ENCODE measurements at places on chromosomes 4 and X.

GRCh38 chrX:31743004-31743403 is 671.2 kb upstream of the FTHL17 start:
- no peak for DNase-seq

DNA sequence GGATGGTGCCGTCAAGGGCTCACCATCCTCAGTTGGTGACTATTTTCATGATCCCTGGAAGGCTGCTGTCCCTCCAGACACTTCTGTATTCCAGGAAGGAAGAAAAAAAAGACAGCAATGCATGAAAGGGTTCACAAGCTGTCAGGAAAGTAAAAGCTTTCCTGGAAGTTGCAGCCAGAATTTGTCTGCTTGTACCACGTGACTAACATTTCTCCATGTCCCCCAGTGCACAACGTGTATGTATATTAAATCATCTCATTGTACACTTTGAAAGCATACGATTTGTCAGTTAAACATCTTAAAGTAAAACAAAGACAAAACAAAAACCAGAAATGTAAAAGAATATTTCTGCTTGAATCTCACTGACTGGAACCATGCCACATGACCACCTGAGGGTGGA is 127.4 kb upstream of the CLNK start:
- no peak for DNase-seq

- no peak for DNase-seq
These were observed 163.3 kb upstream of the SLC7A11 start for GRCh38 chr4:138405466-138405891.

DNA sequence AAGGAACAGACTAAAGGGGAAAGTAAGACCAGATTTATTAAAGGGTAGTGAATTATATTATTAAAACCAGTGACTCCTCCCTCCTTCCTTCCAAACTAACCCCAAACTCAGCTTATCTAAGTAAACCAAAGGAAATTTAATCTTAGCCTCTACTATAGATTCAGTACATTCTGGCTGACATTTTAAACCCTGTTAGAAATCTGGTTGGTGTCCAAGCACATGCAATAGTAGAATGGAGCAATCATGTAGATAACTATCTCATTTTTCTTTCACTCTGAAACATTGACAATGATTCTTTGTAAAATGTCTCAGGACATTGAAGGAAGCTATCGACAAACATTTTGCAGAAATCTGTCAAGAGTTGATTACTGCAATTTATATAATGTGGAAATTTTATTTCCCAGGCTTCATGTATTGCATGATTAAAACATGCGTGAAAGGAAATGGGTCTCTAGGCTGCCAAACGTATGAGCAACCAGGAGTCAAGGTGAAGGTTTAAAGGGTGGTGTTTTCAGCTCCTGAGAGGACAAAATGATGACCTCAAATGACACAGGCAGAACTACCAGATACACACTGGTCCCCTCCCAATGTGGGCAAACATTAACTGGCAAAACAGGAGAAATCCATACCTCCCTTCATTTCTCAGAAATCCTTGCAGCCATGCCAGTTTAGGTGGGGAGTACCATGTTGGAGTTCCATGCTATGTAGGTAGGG is 58.2 kb upstream of the RBM47 start:
- no peak for DNase-seq

DNA sequence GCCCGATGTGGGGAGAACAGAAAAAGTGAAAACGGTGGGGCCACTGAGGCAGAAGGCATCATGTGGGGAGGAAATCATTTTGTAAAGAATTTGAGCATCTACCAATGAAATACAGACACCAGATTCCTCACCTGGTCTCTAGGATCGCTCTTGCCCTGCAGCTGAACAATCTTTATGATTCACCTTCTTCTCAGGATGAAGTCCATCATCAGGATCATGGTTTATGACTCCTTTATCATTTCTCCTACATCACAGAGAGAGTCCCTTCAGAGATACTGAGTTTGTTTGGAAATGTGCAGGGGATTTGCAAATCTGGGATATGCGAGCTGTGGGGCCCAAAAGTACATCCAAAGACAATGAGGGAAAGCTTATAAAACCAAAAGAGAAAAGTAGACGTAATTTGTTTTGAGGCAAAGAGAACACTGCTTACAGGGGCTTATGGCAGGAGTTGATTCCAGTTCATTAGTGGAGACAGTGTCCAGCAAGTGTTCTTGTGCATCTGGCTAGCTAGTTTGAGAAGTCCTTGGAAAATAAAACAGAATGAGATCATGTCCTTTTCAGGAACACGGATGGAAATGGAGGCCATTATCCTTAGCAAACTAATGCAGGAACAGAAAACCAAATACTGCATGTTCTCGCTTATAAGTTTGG is 15.3 kb upstream of the ANXA5 start:
- DNase-seq, result no peak

- no peak for DNase-seq
These were observed 32.1 kb upstream of the CLCN4 start for GRCh38 chrX:10124506-10125247.

- DNase-seq, result no peak
These were observed 1.2 kb upstream of the CCNG2 start for GRCh38 chr4:77155631-77156452.

GRCh38 chr4:16205298-16206164 is 20.7 kb downstream of the TAPT1 start:
- no peak for DNase-seq

DNA sequence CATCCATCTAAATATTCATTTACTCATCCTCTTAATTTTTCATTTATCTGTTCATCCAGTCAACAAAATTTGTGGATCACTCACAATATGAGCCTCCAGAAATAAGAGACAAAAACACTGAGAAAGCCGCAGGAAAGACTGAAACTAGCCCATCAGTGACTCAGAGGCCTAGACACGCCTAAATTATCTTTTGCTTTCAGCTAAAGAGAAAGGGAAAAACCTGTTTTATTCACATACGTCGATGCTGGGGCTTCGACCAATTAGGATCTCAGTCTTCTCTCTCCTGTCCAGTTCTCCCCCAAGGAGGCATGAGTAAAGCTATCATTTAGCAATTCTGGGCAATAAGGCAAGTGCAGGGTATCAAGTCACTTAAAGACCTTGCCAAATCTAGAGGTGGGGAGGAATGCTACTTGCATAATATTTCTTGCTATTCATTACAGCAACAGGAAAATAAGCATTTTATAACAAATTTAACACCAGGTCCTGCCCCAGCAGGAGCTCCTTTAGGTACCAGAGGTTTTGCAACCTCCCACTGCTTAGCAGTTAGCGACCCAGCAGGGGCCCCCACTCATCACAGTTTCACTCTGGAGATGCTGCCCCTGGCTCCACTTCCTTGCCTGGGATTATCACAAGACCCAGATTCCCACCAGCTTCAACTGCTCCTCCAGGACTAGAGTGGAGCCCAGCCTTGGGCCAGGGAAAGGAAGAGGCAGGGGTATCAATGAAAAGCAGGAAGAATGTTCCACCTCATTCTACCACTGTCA is 30.1 kb upstream of the TMEM154 start:
- no peak for DNase-seq

DNA sequence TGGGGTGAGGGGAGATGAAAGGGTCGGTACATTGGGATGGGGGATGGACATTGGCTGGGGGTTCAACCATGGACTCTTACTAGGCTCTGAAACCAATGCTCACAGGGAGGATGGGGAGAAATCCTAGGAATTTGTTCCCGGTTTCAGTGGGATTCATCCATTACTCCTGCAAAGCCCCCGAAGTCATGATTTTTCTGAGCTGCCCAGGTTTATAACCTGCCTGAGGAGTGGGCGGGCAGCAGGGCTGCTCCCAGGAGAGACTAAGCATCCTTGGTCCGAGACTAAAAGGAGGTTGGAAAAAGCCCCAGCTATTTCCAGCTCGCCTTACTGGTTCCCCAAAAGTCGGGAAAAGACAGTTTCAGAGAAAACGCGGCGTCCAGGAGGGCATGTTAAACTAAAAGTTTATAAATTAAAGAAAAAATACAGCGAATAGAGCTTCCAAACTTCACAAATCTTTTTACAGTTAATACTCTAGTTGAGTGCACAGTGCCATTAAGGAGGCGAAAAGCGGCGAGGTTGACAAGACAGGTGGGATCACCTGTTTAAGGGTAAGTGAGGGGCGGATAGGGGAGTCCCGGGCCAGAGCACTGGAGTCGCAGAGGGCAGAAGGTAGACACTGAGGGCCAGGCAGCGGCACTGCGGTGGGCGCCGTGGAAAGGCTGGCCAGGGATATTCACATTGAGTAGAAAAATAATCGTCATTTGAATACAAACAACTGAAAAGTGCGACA is 3.7 kb downstream of the NKX3-2 start:
- no peak for DNase-seq

DNA sequence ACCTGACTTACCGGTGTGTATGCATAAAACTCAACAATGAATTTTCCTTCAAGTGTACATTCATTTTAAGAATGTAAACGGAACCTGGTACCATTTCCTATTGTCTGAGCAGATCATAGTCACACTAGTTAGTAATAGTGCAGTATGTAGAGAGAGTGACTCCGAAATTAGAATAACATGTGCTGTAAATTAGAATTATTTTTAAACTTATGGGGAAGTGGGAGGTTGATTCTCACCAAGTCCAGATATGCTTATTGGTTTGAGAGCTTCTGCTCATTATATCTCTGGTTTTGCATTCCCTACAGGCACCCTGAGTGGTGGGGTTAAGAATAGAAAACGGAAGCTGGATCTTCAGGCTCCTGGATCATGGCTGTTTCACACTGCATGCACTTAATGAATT is 39.6 kb downstream of the KLF3 start:
- no peak for DNase-seq

- no peak for DNase-seq
These were observed 72.1 kb downstream of the IDS start for GRCh38 chrX:149433051-149433450.

GRCh38 chr4:42747971-42748370 is 91.1 kb upstream of the ATP8A1 start:
- DNase-seq, result no peak

DNA sequence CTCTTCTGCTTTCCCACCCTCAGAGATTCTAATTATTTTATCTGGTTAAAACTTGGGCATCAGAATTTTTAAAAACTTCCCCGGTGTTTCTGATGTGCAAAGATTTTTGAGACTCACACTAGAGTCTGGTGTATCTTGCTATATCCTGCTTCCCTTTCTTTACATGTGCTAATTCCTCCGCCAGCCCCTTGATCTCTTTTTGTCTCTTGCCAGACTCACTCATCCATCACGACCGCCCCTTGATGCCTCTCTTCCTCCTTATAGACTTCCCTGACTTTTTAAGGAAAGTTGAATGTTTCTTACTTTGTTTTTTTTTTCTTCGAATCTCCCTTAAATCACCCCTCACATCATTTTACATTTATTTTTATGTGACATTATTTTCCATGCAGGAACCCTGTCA is 274.9 kb upstream of the PITX2 start:
- DNase-seq, result no peak

- no peak for DNase-seq
These were observed 20.0 kb upstream of the PRRG3 start for GRCh38 chrX:151675121-151675746.

GRCh38 chr4:75213480-75213879 is 280.6 kb downstream of the PARM1 start:
- no peak for DNase-seq

- no peak for DNase-seq
These were observed 91.4 kb upstream of the MAD2L1 start for GRCh38 chr4:120158046-120158445.

DNA sequence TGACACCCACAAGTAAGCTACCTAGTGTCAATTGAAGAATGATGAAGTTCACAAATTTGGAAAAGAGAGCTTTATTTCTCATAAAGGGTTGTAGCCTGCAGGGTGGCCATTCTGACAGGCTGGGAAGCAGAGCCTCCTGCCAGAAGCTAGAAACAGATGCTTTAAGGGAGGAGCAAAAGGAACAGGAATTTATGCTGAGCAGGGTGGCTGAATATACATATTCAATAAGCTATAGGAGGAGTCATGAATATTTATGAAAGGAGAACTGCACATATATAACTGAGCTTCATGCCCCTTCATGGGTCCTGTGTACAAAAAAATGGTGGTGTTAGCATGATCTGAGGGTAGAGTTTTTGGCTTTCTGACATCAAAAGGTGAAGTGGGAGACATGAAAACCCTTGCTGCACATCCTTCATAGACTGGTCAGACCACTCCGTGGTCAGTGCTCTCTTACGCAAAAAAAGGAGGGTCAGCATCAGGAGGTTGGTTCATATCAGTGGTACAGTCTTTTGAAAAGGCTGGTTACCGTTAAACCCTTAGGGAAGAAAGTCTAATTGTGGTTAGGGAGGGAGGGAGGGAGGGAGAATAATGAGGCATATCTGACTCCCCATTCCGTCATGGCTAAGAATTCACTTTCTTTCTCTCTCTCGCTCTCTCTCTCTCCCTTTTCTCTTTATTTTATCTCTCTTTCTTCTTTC is 121.4 kb downstream of the LUZP4 start:
- DNase-seq, result no peak

- DNase-seq, result no peak
These were observed 158.2 kb downstream of the SPRY1 start for GRCh38 chr4:123554801-123555232.

- DNase-seq, result no peak
These were observed 42.9 kb downstream of the FRAS1 start for GRCh38 chr4:78100060-78100459.

DNA sequence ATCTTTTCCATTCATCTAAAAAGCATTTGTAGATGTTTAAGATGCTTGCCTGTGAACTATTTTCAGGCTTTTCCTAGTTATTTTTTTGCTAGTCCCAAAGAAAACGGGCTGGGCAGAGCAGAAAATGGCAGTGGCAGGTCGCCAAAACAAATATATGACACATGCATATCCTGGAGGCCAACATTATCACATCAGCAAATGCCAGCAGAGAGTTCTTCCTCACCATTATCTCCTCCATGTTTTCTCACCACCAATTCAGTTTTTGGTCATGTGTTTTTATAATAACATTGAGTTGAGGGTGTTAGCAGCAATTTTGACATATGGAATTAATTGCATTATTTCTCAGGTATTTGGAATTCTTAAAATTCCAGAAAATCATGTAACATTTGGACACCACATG is 97.9 kb upstream of the EOLA2 start:
- no peak for DNase-seq

GRCh38 chr4:112853662-112854256 is 195.7 kb upstream of the ANK2 start:
- no peak for DNase-seq

- no peak for DNase-seq
These were observed 57.2 kb downstream of the SCML2 start for GRCh38 chrX:18297251-18297650.

- no peak for DNase-seq
These were observed 177.4 kb downstream of the SH3KBP1 start for GRCh38 chrX:19709812-19710518.

Data from activated CD8-positive, alpha-beta memory T cell treated with anti-CD3 and anti-CD28 coated beads for 24 hours (primary cell).